ENCODE measurements at places on chromosomes 3 and 15.

DNA sequence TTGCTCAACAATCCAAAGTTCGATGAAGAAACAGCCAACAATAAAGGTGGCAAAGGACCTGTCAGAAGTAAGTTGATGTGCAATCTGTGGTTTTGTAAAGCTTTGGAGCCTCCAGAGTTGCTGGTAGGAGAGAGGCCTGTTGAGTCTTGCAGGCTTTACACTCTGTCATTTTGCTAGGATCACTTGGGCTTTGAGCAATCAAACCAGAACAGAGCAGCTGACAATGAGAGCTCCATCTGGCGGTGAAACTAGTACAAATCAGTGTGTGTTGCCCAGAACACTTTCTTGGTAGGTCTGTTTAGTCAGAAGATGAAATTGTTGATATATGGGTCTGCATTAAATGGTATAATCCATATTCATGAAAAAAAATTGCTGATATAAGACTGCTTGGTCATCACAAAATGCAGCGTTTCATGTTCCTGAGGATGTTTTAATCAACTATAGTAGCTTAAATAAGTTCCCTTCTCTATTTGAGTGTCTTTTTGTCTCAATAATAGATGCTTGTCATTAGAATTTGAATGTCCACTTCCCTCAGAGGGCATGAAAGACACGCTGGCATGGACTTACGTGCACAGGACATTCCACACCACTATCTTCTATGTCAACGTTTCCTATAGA is 25.7 kb downstream of the TMOD2 start:
- peak; percentile 41 for DNase-seq

DNA sequence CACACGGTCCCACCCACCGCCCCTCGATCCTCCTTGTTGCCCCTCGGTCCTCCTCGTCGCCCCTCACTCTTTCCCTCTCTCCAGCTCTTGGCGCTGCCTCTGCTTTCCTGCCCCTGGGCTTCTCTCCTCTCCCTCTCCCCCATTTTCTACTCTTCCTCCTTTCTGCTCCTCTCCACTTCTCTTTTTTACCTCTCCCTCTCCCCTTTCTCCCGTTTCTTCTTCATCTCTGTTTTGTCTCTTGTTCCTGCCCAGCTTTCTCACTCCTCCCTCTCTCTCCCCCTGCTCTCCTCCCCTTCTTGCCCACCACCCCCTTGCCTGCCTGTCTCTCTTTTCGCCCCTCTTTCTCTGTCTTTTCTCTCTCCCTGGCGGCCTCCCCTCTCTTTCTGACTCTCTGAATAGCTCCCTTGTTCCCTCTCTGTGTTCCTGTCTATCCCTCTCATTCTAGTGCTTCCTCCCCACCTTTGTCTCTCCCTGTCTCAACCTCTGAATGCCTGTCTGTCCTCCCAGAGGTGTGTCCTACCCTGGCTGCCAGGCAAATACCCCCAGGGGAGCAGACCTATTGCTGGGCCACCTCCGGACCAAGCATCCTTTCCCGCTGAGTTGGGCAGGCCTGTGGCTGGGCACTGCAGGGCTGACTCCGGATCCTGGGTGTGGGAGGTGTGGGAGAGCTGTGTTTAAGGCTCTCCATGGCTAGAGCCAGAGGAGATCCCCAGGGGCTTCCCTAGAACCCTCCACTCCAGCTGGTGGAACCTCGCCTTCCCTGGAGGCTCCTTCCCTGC is 41.0 kb downstream of the EPHB3 start:
- DNase-seq: no peak

- DNase-seq: no peak
Measured at GRCh38 chr3:146813496-146813895, 208.3 kb upstream of the PLSCR5 start.

DNA sequence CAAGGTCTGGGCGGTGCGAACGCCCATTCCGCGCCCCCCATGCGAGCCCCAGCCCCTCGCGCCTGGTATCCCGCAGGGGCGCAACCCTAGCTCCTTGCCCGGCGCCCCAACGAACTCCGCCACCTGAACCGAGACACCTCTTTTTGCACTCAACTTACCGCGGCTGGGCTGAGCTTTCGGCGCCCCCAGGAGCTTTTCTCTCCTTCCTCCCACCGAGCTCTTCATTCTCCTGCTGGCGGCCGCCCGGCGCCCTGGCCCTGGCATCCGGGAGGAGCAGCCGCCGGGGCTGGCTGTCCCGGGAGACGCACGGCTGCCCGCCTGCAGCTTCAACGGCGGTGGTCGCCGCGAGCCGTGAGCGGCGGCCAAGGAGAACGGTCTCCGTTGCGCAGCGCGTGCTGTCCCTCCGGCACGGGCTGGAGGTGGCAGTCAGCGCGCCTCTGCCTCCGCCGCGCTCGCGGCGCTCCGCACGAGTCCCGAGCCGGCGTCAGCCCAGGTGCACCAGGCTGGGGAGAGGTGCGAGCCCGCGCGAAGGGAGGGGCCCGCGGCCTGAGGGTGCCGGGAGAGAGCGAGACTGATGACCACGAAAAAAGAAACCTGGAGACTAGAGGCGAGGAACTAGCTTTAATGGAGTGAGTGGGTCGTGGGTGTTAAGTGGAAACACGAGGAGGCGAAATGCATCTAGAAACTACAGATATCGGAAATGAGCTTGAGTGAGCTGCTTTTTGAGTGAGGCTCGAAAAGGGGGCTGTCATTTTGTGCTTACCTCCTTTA is 621.5 kb upstream of the ZNF385D start:
- no peak for DNase-seq

DNA sequence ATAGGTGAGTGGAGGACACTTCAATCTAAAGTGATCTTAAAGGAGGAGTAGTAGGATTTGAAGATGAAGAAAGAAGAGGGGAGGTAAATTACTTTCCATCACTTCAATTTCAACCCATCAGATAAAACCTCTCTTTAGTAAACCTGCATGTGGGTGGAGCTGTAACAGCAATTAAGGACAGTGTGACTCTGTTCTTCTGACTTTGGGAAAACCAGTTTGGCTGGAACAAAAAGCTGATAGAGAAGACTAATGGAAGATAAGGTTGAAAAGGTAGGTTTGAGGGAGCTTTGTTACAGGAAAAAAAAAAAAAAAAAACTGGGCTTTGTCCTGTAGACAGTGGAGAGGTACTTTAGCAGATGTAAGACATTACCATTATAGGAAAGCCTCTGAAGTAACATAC is 4.5 kb upstream of the GSK3B start:
- no peak for DNase-seq

GRCh38 chr3:32455609-32456428 is 46.8 kb downstream of the CMTM6 start:
- DNase-seq: no peak

- no peak for DNase-seq
Measured at GRCh38 chr3:134903837-134904236, 108.8 kb downstream of the EPHB1 start.

- DNase-seq: no peak
Measured at GRCh38 chr15:45799508-45799907, 164.7 kb downstream of the SQOR start.

DNA sequence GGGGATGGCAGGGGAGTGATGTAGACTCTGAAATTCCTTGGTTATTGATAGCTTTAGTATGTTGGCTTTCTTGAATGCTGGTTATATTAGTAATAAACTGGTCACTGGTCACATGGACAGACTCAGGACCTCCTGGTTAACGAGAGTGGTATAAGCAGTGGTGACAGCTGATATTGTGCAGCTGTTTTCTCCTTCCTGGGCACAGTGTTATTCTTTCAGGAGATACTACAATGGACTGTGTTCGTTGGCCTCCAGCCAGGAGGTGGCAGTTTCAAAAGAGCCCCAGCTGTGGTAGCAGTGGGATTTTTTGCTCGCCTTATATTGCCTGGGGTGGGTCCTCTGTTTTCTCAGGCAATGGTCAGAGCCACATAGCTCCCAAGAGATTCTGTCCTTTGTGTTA is 181.6 kb upstream of the RBMS3 start:
- DNase-seq: no peak

GRCh38 chr3:145842294-145842902 is 318.6 kb downstream of the PLOD2 start:
- DNase-seq: no peak

DNA sequence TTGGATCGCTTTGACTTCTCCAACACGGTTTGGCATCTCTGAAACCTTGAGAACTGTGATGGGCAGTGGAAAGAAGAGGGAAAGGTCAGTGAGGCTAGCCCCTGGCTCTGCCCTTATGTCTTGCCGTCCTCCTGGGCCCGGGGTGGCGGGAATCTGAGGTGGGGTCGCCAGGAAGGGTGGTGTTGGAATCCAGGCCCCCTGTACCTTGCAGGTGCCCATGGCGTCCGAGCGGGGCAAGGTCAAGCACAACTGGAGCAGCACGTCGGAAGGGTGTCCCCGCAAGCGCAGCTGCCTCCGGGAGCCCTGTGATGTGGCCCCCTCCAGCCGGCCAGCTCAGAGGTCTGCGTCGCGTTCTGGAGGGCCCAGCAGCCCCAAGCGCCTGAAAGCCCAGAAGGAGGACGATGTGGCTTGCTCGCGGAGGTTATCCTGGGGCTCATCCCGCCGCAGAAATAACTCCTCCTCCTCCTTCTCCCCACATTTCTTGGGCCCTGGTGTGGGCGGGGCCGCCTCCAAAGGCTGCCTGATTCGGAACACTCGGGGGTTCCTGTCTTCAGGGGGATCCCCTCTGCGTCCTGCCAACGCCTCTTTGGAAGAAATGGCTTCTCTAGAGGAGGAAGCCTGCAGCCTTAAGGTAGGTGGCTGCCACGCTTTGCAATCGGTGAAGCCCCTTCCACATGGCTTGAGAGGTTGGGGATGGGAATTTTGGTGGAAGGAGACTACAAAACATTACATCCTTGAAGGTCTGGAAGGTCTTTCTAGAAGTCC is 907 bp downstream of the TATDN2 start:
- peak; percentile 28 for DNase-seq

DNA sequence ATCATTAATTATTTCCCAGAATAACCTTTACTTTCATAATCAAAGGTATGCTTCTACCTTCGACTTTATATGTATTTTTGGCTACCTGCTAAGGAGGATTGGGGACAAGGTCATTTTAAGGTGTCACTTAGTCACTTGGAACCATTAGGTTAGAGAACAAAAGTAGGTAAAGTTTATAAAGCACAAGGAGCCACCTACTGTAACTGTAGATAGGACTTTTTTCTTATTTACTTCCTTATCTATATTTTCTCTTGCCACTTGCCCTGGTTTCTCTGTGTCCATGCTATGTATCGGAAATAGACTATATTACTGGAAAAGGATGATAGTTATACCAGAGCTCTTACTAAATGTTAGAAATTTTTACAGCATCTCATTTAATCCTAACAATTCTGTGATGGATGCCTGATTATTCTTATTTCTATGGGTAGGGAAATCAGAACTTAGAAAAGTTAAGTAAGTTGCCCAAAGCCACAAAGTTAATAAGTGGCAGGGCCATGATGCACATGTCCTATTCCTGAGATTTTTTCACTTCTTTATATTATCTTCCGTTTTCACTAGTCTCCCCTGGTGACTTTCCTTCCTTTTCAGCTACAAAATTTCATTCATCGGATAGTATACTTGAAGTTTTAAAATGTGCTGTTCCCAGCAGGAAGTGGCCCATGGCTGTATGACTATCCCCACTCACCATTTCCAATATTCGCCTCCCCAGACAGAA is 132.5 kb downstream of the CMSS1 start:
- DNase-seq: no peak

DNA sequence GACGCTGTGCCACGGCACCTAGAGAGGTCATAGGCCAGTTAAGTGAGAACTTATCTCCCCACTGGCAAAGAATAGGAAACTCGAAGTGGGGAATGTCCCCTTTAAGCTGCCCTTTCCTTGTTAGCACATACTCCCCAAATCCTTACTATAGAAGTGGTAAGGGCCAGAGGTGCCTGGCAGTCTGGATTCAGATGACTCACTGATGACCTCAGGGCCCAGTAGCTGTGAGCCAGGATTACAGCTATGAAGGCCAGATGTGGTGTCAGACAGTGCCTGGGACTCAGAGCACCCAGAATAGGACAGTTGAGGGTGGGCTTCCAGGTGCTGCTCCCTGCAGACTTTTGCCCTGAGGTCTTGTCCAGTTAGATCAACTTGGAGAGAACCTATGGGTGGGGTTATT is 37.7 kb downstream of the PDIA5 start:
- peak; percentile 85 for DNase-seq

- no peak for DNase-seq
Measured at GRCh38 chr15:91281947-91282346, 181.9 kb downstream of the SV2B start.

GRCh38 chr3:187567661-187568121 is 102.5 kb downstream of the SST start:
- no peak for DNase-seq

- DNase-seq: no peak
Measured at GRCh38 chr15:64755427-64755940, 19.9 kb downstream of the RBPMS2 start.

- DNase-seq: no peak
Measured at GRCh38 chr3:78844307-78844706, 923.5 kb downstream of the ROBO1 start.

GRCh38 chr15:88954431-88955277 is 41.5 kb upstream of the MFGE8 start:
- no peak for DNase-seq

GRCh38 chr3:58835086-58835485 is 168.5 kb upstream of the FAM3D start:
- DNase-seq: no peak

DNA sequence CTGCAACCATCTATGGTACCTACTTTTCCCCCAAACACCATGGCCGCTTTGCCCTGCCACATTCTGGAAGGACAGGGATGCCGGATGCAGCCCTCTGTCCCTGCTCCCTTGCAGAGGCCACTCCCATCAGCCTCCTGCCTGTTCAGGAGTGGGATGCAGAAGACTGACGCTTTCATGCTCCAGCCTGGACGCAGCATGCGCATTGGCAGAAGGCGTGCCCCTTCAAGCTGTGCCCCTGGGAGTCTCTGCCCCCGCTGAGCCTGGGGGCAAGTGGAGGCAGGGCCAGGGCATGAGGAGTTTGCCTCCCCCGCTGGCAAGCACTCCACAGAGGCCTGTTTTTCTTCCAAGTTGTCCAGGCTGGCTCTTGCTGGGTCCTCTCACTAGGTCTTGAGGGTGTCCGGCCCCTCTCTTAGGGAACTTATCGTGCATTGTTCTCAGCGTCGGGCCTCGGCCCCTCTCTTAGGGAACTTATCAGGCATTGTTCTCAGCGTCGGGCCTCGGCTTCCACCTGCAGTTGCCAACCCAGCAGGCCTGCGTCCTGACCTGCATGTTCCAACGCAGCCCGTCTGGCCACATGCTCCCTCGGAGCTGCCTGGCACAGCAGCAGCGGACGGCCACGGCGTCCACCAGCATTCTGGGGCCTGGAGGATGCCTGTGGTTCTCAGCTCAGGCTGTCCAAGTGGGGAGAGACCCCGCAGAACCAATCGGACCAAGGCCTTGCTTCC is 14.6 kb upstream of the SNRPA1 start:
- no peak for DNase-seq

DNA sequence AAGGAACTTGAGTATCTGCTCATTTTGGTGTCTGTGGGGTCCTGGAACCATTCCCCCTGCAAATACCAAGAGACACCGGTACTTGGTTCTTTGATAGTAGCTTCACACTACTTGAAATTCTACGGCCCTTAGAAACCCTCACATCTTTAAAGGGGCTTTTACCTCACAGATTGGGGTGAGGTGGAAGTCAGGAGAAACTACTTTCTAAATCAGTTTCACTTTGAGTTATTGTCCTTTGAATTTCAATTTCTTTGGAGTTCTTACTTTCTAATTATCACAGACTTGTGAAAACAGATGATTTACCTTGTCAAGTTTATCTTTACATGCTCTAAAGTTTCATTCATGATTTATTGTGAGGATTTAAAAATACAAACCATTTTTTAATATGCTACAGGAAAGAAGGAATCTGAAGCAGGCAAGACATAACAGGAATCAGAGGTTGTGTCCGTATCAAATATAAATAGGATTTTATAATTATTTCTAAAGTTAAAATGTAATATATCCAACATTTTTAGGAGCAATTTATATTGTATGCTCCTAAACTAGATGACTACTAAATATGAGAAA is 98.9 kb downstream of the NEDD4 start:
- DNase-seq: no peak

Measured in MG63 (cell line).